ENCODE measurements at places on chromosomes 11 and 22. TPM values are rescaled to one million over a fixed set of nuclear protein-coding genes. Genes with fewer than 3 reads are reported as not detected.

The TECTA gene
- 0.08 TPM for total RNA-seq

The OR8G1 gene
- total RNA-seq: not detected

The RTN4R gene
- 15.5 TPM for total RNA-seq

The APOL4 gene
- total RNA-seq: not detected

The CBLIF gene
- total RNA-seq: not detected

The ABTB2 gene
- 43.0 TPM for total RNA-seq

The OR10D3 gene
- not detected for total RNA-seq

The TRPM5 gene
- not detected for total RNA-seq

The SLC1A2 gene
- 0.08 TPM for total RNA-seq

The GPHA2 gene
- total RNA-seq: not detected

The BTBD18 gene
- total RNA-seq: not detected

The KCNQ1OT1 gene
- 0.04 TPM for total RNA-seq

The SLC15A3 gene
- not detected for total RNA-seq

The POU2AF1 gene
- not detected for total RNA-seq

The HOATZ gene
- not detected for total RNA-seq

The RFPL1 gene
- total RNA-seq: not detected

The SAA1 gene
- 3.3 TPM for total RNA-seq

The ANKRD42 gene
- 7.1 TPM for total RNA-seq

The IGSF22 gene
- total RNA-seq: not detected

The OR2AG1 gene
- total RNA-seq: not detected

The MS4A14 gene
- not detected for total RNA-seq

The LAYN gene
- 3.5 TPM for total RNA-seq

The VSIG2 gene
- 0.08 TPM for total RNA-seq

The KRTAP5-2 gene
- total RNA-seq: not detected

The TRABD gene
- total RNA-seq: 35.5 TPM

The EFEMP2 gene
- 0.98 TPM for total RNA-seq

The TSSK2 gene
- total RNA-seq: not detected

The TRIM48 gene
- not detected for total RNA-seq

The OR52N1 gene
- not detected for total RNA-seq

The INS gene
- total RNA-seq: not detected

The TMEM191B gene
- 1.1 TPM for total RNA-seq

The OR6A2 gene
- total RNA-seq: not detected

The TSGA10IP gene
- total RNA-seq: not detected

The ANO9 gene
- 0.70 TPM for total RNA-seq

The PHLDA2 gene
- 81.8 TPM for total RNA-seq

The KDM4E gene
- not detected for total RNA-seq

The PCSK7 gene
- 15.8 TPM for total RNA-seq

The BARX2 gene
- total RNA-seq: not detected

The PLET1 gene
- total RNA-seq: not detected

The APOC3 gene
- total RNA-seq: not detected

The OR52E8 gene
- not detected for total RNA-seq

The PANX3 gene
- total RNA-seq: not detected

The TP53AIP1 gene
- total RNA-seq: not detected

The BCL2L13 gene
- 46.3 TPM for total RNA-seq

The BDNF gene
- 9.3 TPM for total RNA-seq

The CELF1 gene
- 44.2 TPM for total RNA-seq

The OR51B2 gene
- total RNA-seq: not detected

The OR51D1 gene
- not detected for total RNA-seq

The DEUP1 gene
- not detected for total RNA-seq

The SNX32 gene
- 0.08 TPM for total RNA-seq

The LRRC32 gene
- 0.22 TPM for total RNA-seq

The MS4A6A gene
- total RNA-seq: not detected

All from A549 treated with AZD2906 at 1 μM for 4 hours (cell line).